Activated CD4-positive, alpha-beta memory T cell treated with anti-CD3 and anti-CD28 coated beads, Interleukin-2, amount 10 ng/mL, durations not matched to agents 7 days and 5 days (primary cell): ENCODE measurements at places on chromosomes 7 and 10. TPM values are rescaled to one million over a fixed set of nuclear protein-coding genes. Genes with fewer than 3 reads are reported as not detected.

DNA sequence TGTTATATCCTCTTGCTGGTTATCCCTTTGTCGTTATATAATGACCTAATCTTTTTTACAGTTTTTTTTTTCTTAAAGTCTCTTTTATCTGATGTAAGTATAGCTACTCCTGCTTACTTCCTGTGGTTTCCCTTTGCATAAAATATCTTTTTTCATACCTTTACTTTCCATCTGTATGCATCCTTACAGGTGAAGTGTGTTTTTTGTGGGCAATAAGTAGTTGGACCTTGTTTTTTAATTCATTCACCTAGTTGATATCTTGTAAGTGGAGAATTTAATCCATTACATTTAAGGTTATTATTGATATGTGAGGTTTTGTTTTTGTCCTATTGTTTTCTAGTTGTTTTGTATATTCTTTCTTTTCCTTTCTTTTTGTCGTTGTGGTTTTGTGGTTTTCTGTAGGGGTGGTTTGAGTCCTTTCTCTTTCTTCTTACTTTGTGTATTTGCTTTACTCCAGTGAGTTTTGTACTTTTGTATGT lies 168.6 kb downstream of the MLLT10 start:
- DNase-seq: no peak

DNA sequence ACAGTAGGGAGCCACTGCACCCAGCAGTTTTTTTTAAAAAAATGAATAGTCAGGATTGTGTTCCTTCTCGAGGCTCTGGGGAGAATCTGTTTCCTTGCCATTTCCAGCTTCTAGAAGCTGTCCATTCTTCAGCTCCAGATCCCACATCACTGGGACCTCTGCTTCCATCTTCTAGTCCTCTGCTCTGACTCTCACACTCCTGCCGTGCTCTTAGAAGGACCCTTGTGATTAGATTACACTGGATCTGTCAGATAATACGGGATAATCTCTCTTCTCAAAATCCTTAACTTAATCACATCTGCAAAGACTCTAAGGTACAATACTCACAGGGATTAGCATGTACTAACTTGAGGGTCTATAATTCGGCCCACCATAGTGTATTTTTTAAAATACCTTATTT lies 158.9 kb upstream of the SP4 start:
- no peak for DNase-seq

GRCh38 chr10:76399226-76399625 lies 967.8 kb downstream of the LRMDA start:
- no peak for DNase-seq

DNA sequence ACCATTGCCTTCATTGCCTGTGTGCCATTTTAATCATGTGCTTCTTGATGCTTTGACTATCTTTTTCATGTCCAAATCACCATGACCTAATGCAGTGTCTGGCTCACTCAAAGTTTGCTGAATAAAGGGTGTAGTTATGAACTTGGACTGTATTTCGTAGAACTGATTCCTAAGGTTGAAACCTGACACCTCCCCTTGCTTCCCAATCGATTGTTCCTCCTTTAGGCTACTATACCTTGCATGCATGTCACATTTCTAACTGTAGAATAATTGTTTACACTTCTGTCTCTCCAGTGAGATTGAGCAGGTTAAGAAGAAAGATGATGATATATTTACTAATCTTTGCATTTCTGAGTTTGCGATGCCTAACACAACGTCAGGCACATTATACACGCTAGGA lies 41.0 kb upstream of the CDK1 start:
- DNase-seq: no peak

DNA sequence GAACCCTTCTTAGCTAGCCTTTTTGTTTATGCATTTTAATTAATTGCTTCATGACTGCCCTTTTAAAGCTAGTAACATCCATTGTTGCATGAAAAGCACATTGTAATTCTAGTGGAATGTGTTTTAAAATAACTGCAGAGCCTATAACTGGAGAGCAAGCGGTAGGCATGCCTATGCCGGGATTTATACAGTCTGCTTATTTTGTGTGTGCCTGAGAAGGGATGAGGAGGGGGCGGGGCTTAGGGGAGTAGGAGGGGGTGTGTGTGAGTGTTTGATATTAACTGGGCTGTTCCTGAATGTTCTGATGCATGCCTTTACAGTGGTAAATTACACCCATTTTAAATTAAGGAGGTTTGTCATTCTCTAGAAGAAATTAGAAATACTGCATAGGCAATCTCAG lies 208.1 kb downstream of the TCF7L2 start:
- DNase-seq: no peak

- DNase-seq: no peak
Measured at GRCh38 chr10:70358446-70358845, 24.0 kb downstream of the LRRC20 start.

DNA sequence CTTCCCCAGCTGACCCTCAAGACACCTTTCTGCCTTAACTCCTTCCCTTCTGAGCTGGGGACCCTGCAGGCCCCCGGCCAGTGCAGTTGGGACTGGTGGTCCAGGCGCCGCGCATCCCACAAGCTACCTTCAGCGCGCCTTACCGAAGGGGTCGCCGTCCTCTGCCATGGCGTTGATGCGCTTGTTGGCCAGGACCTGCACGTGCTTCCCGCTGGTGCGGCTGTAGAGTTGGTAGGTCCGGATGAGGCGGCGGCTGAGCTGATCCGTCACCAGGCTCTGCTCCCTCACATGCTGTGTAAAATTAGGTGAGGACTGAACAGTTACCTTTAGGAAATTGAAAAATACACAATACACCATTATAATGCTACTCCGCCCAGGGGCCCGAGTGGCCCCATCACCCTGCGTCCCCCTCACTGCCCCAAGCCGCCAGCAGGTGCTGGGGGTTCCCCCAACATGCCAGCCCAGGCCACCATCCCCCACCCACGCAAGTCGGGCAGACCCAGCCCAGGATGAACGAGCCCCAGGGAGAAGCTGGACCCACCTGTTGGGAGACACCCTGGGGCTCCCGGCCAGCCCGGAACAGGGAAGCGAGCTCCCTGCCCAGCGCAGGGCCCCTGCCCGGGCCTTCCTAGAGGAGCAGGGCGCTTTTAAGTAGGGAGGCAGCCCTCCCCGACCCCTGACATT lies 1.2 kb downstream of the FGF8 start:
- peak; percentile 15 for DNase-seq

DNA sequence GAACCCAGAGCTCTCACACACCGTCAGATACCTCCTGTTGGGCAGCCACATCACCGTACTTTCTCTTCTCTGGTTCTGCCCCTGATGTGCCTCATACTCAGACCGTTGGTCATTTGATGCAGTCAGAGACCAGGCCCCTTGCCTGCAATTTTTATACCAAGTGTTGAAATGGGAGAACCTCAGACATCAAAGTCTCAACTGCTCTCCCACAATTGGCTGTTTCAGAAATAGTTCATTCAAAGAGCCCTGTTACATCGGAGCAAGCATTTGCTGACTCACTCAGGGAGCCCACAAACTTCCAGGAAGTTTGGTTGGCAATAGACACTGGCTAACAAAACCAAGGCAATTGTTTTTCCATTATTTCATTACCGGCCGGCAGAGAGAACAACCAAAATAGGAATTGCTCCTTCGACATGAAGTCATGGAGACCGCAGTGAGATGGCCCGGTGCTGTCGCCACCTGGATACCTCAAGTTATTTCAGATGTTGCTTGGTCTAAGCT lies 33.5 kb upstream of the ADAM12 start:
- no peak for DNase-seq

GRCh38 chr10:104430360-104430759 lies 76.7 kb downstream of the CFAP58 start:
- no peak for DNase-seq

- DNase-seq: no peak
Measured at GRCh38 chr10:17473228-17473950, 19.0 kb upstream of the ST8SIA6 start.

GRCh38 chr7:142885311-142886230 lies at the start of gene TRPV6:
Gene TRPV6, minus strand, starts transcription at chr7:142885745.
- no peak for DNase-seq

GRCh38 chr10:99648717-99649116 lies 10.6 kb upstream of the ENTPD7 start:
- no peak for DNase-seq

- peak; percentile 27 for DNase-seq
Measured at GRCh38 chr10:132904181-132904813, 38.1 kb downstream of the CFAP46 start.

DNA sequence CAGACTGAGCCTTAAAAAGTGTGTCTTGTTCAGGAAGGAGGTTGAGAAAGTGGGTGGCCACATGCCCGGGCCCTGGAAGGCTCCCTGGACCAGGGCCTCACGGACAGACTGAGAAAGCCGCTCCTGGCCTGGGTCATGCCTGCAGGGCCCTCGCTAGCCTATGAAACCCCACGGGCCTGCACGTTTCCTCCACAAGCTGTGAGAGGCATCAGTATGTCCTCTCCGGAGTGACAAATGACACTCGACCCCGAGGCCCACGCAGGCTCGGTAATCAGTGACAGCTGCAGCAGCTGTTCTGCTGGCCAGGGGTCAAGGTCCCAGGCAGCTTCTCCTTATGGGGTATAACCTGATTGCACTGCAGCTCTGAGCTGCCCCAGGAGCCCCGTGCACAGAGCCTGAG lies 47.6 kb downstream of the ASB13 start:
- no peak for DNase-seq

- no peak for DNase-seq
Measured at GRCh38 chr7:42611289-42611928, 300.5 kb downstream of the C7orf25 start.

DNA sequence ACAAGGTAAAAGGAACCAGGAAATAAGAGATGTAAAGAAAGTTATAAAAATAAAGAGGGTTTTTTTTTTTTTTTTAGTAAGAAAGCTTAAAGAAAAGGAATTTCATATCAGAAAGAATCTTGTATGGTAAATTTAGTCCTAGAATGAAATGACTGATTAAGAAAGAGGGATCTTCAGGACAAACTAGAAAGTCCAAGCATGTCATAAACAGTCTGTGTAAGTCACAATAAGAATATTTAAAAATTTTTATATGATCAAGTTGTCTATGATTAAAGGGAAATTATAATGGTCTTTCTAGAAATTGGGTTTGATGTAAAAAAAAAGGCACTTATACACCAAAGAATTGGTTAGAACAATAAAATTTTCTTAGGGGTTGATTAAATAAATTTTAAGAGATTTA lies 289.5 kb downstream of the XPNPEP1 start:
- no peak for DNase-seq

DNA sequence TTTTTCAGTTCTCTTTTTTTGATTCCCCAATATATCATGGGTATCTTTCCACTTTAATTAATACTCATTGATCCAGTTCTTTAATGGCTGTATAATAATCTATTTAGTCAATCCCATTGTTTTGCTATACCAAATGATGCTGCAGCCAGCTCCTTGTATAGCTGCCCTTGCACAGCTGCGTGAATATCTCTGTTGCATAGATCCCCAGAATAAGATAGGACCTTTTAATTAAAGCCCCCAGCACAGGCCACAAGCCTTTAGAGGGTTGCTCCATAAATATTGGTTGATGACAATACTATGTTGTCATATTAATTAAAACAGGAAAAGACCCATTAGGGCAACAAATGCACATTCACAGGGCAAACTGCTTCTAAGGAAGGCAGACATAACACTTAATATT lies 57.9 kb downstream of the BUB3 start:
- no peak for DNase-seq

GRCh38 chr7:74129887-74130286 lies 44.3 kb upstream of the EIF4H start:
- no peak for DNase-seq

DNA sequence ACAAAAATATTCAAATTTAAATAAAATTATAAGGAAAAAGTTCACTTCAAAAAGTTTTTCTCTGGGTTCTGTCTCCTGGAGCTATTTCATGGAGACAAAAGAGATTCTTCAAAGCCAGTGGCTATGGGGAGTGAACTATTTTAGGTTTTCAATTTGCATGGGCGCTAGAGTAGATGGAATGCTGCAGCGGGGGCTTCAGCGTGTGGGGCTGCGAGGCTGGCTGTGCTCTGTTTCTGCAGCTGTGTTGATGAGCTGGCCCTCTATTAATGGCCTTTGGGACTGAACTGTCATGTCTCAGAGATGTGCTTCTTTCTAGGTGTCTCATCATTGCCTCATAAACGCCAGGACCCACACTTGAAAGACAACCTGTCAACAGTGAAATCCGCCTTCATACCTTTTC lies 108.4 kb upstream of the NPY start:
- DNase-seq: no peak

- DNase-seq: no peak
Measured at GRCh38 chr10:15144788-15145187, 23.7 kb downstream of the NMT2 start.

DNA sequence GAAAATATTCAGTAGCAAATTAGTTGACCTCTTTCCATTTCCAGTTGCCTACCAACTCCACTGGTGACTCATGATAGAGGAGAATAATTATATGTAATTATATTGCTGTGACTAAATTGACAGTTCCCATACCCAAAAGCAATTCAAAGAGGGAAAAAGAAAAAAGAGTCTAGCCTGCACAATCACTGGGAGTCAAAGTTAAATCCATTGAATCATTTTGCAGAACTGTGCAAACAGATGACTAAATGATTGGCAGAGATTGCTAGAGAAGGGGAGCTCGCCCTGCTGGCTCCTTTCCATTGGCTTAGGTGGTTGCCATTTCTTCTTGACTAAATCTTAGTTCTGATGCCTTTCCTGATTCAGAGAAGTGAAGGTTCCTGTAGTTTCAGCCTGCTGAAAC lies 1228.6 kb upstream of the SORCS1 start:
- DNase-seq: no peak

- DNase-seq: no peak
Measured at GRCh38 chr7:132290021-132290420, 286.2 kb downstream of the PLXNA4 start.

- DNase-seq: no peak
Measured at GRCh38 chr10:88125766-88126165, 262.3 kb downstream of the PTEN start.

Gene MICU1
- total RNA-seq: 29.6 TPM

Gene MYPN
- not detected for total RNA-seq

Gene GATAD1
- total RNA-seq: 17.4 TPM

Gene CYP3A7
- total RNA-seq: not detected
